Right atrium auricular region (tissue), 2 donors: ENCODE measurements at places on chromosomes 4 and X. TPM values are rescaled to one million over a fixed set of nuclear protein-coding genes. Genes with fewer than 3 reads are reported as not detected.

- H3K4me1 ChIP-seq = no peaks in the 10 kb centered on the region
- H3K4me3 ChIP-seq = no peak overlapping the region
- no peak overlapping the region for H3K27ac ChIP-seq
- DNase-seq = no peak
These were observed 158.0 kb upstream of the FAT1 start for GRCh38 chr4:186881521-186882220.

GRCh38 chr4:19021617-19022016 lies 1000.1 kb upstream of the LCORL start:
- DNase-seq = no peak
- no peaks in the 10 kb centered on the region for H3K36me3 ChIP-seq
- H3K4me3 ChIP-seq = no peak overlapping the region

DNA sequence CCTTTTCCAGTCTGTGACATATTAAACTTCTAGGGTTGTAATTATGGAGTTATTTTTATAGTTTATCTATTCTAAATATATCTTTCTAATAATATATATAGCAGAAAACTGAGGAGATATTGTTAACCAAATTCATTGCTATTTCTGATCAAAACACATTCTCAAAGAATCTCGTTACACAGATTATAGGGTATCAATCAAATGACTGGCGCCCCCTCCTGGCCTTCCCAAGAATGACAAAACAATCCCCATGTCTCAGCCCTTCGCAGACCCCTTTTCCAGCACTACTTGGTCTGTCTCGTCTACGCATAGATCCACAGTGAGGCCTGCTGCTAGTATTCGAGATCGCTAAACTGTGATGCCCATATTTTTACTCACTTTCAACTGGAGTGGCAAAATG lies 209.3 kb downstream of the GPC3 start:
- no peaks in the 10 kb centered on the region for H3K4me1 ChIP-seq
- no peaks in the 10 kb centered on the region for H3K36me3 ChIP-seq
- H3K27me3 ChIP-seq = no peaks in the 10 kb centered on the region
- no peak overlapping the region for H3K27ac ChIP-seq
- no peak for DNase-seq
- H3K4me3 ChIP-seq = no peak overlapping the region

- no peaks in the 10 kb centered on the region for H3K4me1 ChIP-seq
- no peaks in the 10 kb centered on the region for H3K27me3 ChIP-seq
- no peaks in the 10 kb centered on the region for H3K36me3 ChIP-seq
- H3K27ac ChIP-seq = no peak overlapping the region
- no peak overlapping the region for H3K4me3 ChIP-seq
These were observed 38.0 kb downstream of the RADX start for GRCh38 chrX:106649523-106650428.

OPRPN gene
- not detected for total RNA-seq

CT55 gene
- total RNA-seq = not detected

GRCh38 chr4:179328627-179329026 lies 1886.4 kb upstream of the AGA start:
- DNase-seq = no peak
- no peaks in the 10 kb centered on the region for H3K36me3 ChIP-seq
- no peaks in the 10 kb centered on the region for H3K27me3 ChIP-seq
- H3K27ac ChIP-seq = no peak overlapping the region

GRCh38 chr4:101019941-101020401 lies 327.4 kb downstream of the PPP3CA start:
- no peak for DNase-seq
- no peaks in the 10 kb centered on the region for H3K27me3 ChIP-seq
- no peaks in the 10 kb centered on the region for H3K36me3 ChIP-seq

UGT2B10 gene
- total RNA-seq = not detected
